ENCODE measurements at places on chromosomes 13 and 19.

DNA sequence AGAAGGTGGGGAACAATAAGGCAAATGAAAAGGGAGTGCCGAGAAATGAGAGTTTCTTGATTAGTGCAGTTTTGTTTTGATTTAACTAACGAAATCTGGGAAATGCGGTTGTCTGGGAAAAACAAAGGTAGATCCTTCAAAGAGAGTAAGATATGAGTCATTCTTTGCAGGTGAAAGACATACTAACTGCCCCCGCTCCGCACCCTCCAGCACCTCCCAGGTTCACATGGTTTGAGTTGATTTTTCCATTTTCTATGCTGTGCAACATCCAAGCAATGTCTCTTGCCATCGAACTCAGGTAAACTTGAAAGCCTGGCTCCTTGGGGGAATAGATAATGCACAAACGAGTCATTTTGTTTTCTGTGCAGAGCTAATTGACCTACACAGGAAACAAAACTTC, 84.1 kb upstream of the KLF12 start:
- H3K27me3 ChIP-seq = no peaks in the 10 kb centered on the region
- H3K4me1 ChIP-seq = no peaks in the 10 kb centered on the region
- no peak overlapping the region for H3K4me3 ChIP-seq
- no peak for DNase-seq
- H3K27ac ChIP-seq = no peak overlapping the region

DNA sequence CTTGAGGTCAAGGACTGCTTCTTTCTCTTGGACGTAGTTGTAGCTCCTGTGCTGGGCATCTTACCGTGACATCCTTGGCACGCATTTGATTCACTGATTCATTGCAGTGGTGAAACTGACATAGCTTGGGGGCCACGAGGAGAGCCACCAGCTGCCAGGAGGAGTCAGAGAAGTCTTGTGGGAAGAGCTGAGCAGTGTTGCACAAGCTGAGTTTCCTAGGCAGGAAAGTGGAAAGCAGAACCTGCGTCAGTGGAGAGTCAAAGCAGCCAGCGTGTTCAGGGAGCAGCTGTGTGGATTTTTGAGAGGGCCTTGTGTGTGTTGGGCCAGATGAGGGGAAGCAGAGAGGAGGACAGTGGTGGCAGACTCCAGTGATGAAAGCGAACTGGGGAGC, 5.3 kb upstream of the GPR183 start:
- peaks cover 68% of the 10 kb centered on the region for H3K4me1 ChIP-seq
- peaks cover 37% of the 10 kb centered on the region for H3K36me3 ChIP-seq
- no peak overlapping the region for H3K4me3 ChIP-seq
- no peaks in the 10 kb centered on the region for H3K27me3 ChIP-seq
- H3K27ac ChIP-seq = peak overlapping the region; percentile 84
- no peak for DNase-seq

- peak; percentile 69 for DNase-seq
- H3K4me1 ChIP-seq = no peaks in the 10 kb centered on the region
- peaks cover 60% of the 10 kb centered on the region for H3K27me3 ChIP-seq
- H3K4me3 ChIP-seq = no peak overlapping the region
- H3K27ac ChIP-seq = no peak overlapping the region
- H3K36me3 ChIP-seq = no peaks in the 10 kb centered on the region
Observed at GRCh38 chr13:53201454-53202225, 173.0 kb downstream of the OLFM4 start.

- peaks cover 18% of the 10 kb centered on the region for H3K36me3 ChIP-seq
- DNase-seq = peak; percentile 45
- H3K4me3 ChIP-seq = no peak overlapping the region
- H3K27ac ChIP-seq = no peak overlapping the region
- H3K4me1 ChIP-seq = peaks cover 20% of the 10 kb centered on the region
Observed at GRCh38 chr19:19657397-19657783, 6.1 kb downstream of the ATP13A1 start.

DNA sequence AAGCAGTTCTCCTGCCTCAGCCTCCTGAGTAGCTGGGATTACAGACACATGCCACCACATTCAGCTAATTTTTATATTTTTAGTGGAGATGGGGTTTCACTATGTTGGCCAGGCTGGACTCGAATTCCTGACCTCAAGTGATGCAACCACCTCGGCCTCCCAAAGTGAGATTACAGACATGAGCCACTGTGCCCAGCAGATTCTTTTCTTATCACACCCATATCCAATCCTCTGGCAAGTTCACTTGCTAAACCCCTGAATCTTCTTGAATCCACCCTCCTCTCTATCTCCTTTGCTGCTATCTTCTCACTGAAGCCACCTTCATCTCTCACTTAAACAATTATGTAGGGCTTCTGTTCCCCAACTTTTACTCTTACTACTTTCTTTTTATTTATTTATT, 17.5 kb downstream of the TMEM143 start:
- no peaks in the 10 kb centered on the region for H3K27me3 ChIP-seq
- H3K4me1 ChIP-seq = no peaks in the 10 kb centered on the region
- peaks cover 19% of the 10 kb centered on the region for H3K36me3 ChIP-seq
- H3K4me3 ChIP-seq = no peak overlapping the region
- H3K27ac ChIP-seq = no peak overlapping the region

- no peak overlapping the region for H3K27ac ChIP-seq
- DNase-seq = no peak
- H3K27me3 ChIP-seq = no peaks in the 10 kb centered on the region
- H3K4me1 ChIP-seq = no peaks in the 10 kb centered on the region
- no peak overlapping the region for H3K4me3 ChIP-seq
Observed at GRCh38 chr13:45765464-45765863, 63.3 kb downstream of the CBY2 start.

- no peaks in the 10 kb centered on the region for H3K4me1 ChIP-seq
- no peak for DNase-seq
- H3K27ac ChIP-seq = no peak overlapping the region
- H3K36me3 ChIP-seq = no peaks in the 10 kb centered on the region
- no peaks in the 10 kb centered on the region for H3K27me3 ChIP-seq
Observed at GRCh38 chr13:53050151-53050550, 21.5 kb downstream of the OLFM4 start.

GRCh38 chr13:90015565-90016507, 1331.7 kb upstream of the MIR17HG start:
- H3K36me3 ChIP-seq = no peaks in the 10 kb centered on the region
- H3K27ac ChIP-seq = no peak overlapping the region
- no peak for DNase-seq
- no peaks in the 10 kb centered on the region for H3K4me1 ChIP-seq
- H3K4me3 ChIP-seq = no peak overlapping the region
- no peaks in the 10 kb centered on the region for H3K27me3 ChIP-seq

DNA sequence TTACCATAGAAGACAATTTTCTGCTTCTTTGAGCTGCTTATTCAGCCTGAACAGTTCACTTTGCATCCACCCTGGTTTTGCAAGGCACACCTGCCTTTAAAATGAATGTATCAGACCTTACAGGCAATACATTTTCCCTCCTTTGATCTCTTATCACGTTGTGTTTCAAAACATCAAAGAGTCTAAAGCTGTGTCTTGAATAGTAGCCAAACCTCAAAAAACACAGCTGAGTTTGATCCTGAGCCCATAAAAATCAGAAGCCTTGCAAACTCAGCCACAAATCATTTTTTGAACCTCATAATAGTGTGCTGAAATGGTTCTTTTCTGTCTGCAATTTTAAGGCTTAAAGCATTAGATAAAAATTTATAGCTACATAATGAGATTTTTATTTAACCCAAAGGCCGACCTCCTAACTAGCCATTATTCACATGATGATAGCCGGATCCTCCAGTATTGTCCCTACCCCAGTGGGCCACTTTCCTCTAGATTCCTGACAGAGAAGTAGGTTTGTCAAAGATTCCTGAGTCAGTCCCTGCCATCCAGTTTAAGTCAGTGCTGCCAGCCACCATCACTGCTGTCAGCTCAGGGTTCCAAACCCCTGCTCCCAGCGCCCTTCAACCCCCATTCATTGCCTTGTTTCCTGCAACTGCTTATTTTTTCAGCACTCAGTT, 71.8 kb downstream of the CAB39L start:
- H3K4me3 ChIP-seq = no peak overlapping the region
- no peaks in the 10 kb centered on the region for H3K36me3 ChIP-seq

DNA sequence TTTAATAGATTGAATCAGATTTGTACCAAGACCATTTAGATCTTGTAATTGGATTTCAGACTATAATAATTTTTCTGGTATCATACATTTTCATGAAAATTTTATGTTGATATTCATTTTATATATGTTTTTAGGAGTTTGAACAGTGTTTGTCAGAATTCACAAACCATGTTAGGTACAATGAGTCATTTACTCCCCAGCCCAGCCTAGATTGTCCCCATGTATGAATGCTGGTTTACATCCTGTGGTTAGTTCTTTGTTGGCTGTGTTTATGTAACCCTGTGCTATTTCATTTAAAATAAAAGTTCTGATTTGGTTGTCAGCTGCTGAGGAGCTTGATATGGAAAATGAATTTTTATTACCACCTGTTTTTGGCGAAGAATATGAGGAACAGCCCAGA, 96.7 kb downstream of the GJA3 start:
- H3K27me3 ChIP-seq = no peaks in the 10 kb centered on the region
- H3K4me1 ChIP-seq = no peaks in the 10 kb centered on the region
- no peak for DNase-seq
- no peak overlapping the region for H3K4me3 ChIP-seq

GRCh38 chr13:113083402-113084061, 22.1 kb upstream of the F7 start:
- no peak overlapping the region for H3K27ac ChIP-seq
- no peak overlapping the region for H3K4me3 ChIP-seq
- peaks cover 10% of the 10 kb centered on the region for H3K4me1 ChIP-seq
- H3K27me3 ChIP-seq = no peaks in the 10 kb centered on the region
- H3K36me3 ChIP-seq = no peaks in the 10 kb centered on the region

GRCh38 chr19:45234089-45234869, 10.9 kb downstream of the EXOC3L2 start:
- H3K36me3 ChIP-seq = no peaks in the 10 kb centered on the region
- no peak overlapping the region for H3K4me3 ChIP-seq
- peaks cover 26% of the 10 kb centered on the region for H3K4me1 ChIP-seq
- no peak for DNase-seq

- H3K27me3 ChIP-seq = no peaks in the 10 kb centered on the region
- H3K4me3 ChIP-seq = no peak overlapping the region
- no peaks in the 10 kb centered on the region for H3K4me1 ChIP-seq
- H3K27ac ChIP-seq = no peak overlapping the region
- no peaks in the 10 kb centered on the region for H3K36me3 ChIP-seq
Observed at GRCh38 chr13:65787082-65787481, 1443.1 kb downstream of the PCDH9 start.

GRCh38 chr19:10612499-10613119, 12.7 kb upstream of the SLC44A2 start:
- H3K27me3 ChIP-seq = no peaks in the 10 kb centered on the region
- peak overlapping the region; percentile 68 for H3K27ac ChIP-seq

- H3K36me3 ChIP-seq = no peaks in the 10 kb centered on the region
- H3K4me1 ChIP-seq = no peaks in the 10 kb centered on the region
- no peak overlapping the region for H3K27ac ChIP-seq
Observed at GRCh38 chr13:49071341-49071937, 95.7 kb downstream of the FNDC3A start.

- no peak overlapping the region for H3K27ac ChIP-seq
- no peak overlapping the region for H3K4me3 ChIP-seq
- no peaks in the 10 kb centered on the region for H3K4me1 ChIP-seq
- no peak for DNase-seq
Observed at GRCh38 chr13:47019977-47020376, 123.1 kb upstream of the HTR2A start.

- H3K27me3 ChIP-seq = no peaks in the 10 kb centered on the region
- no peak overlapping the region for H3K27ac ChIP-seq
- H3K4me3 ChIP-seq = no peak overlapping the region
- peaks cover 5% of the 10 kb centered on the region for H3K36me3 ChIP-seq
Observed at GRCh38 chr13:20016649-20017364, 58.3 kb downstream of the ZMYM2 start.

Measured in spleen (tissue), 13 donors.